ENCODE measurements at places on chromosomes 11 and 22.

GRCh38 chr11:76699451-76700091 lies 29.0 kb upstream of the LRRC32 start:
- DNase-seq, result no peak

GRCh38 chr11:74179234-74180052 lies 8.4 kb downstream of the PPME1 start:
- DNase-seq, result no peak

DNA sequence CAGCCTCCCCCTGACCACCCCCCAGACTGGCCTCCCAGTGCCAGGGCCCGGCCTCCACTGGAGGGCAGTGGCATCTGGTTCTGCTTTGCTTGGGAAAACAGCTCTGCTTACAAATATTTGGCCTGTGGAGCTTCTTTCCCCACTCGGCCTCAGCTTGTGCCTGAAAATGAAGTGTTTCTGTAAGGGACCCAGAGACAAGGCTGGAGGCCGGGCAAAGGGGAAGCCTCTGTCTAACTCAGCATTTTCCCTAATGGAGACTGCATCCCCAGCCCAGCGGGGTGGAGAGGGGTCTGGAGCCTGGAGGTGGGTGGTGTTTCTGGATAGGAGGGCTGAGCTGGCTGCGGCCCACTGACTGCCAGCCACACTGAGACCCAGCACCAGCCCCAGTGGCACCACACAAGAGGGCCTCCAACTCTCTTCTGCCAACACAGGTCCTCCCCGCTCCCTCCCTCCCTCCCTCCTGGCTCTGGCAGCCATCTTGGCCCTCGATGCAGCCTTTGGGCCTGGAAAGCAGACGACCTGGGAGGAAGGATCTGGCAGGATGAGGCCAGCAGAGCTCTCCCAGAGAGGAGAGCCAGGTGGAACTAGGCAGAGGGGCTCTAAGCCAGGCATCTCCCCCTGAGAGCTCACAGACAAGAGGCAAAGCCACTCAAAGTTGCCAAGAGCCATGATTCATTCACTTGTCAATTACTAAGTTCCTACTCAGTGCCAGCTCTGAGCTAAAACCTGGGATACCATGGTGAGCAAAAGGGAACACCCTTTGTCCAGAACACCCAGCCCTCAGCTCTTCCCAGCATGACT lies 77.1 kb upstream of the CD82 start:
- DNase-seq, result peak; percentile 14

GRCh38 chr11:944711-945470 lies 19.2 kb downstream of the AP2A2 start:
- no peak for DNase-seq

DNA sequence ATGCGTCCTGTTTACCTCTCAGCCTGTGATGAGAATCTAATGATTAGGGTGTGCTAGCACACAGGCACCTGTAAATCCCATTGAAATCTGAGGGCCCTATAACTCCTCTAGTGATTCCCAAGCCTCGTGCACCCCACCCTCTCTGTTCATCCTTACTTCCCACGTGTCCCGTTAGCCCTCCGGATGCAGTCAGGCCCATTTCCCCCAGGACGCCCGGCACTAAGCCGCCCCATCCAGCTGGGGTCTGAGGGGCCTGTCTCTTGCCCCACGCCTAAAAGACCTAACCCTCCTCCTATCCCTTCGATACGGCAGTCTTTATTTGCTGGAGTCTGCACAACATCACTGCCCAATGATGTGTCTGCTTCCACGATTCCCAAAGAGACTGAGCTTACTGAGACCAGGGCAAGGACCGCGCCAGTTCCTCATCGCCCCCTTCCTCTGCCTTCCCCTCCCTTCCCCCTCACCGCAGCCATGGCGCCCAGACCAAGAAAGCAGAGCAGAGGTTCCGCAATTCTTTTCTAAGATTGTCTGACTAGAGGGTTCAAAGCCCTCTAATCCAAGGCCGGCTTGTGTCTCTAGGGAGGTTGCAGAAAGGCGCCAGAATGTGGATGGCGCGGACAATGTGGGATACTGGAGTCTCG lies 1.1 kb upstream of the FADS2 start:
- no peak for DNase-seq

DNA sequence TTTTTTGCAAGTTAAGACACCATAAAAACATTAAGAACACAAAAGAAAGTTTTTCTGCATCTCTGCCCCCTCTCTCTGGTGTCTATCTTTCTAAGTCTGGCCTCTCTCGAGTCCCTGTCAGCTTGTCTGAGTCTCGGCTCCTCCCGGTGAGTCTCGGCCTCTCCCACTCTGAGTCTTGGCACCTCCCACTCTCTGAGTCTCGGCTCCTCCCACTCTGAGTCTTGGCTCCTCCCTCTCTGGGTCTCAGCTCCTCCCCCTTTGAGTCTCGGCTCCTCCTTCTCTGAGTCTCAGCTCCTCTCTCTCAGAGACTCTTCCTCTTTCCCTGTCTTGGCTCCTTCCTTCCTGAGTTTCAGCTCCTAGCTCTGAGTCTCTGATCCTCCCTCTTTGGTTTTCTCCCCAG lies 72.5 kb upstream of the AMPD3 start:
- no peak for DNase-seq

GRCh38 chr22:44311855-44312170 lies 938 bp downstream of the SHISAL1 start:
- no peak for DNase-seq

DNA sequence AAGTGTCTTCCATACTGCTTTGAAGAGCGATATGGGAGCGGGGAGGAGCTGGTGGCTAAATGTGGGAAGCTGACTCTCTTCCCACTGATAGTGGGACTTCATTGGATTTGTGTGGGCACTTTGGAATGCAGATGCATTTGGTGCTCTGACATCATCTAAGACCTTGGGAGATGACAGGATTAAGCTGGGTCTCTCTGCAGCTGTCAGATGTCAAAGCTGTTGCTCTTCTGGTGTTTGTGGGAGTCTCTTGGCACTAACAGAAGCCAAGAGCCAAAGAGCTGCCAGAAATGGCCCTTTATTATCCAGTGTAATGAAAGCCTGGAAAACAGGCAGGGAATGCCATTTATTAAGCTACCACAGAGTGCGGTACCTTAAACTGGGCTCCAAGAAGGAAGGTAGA lies 20.6 kb downstream of the GRAMD1B start:
- DNase-seq, result peak; percentile 78

GRCh38 chr22:26360169-26360885 lies 68.7 kb upstream of the ASPHD2 start:
- DNase-seq, result peak; percentile 92

DNA sequence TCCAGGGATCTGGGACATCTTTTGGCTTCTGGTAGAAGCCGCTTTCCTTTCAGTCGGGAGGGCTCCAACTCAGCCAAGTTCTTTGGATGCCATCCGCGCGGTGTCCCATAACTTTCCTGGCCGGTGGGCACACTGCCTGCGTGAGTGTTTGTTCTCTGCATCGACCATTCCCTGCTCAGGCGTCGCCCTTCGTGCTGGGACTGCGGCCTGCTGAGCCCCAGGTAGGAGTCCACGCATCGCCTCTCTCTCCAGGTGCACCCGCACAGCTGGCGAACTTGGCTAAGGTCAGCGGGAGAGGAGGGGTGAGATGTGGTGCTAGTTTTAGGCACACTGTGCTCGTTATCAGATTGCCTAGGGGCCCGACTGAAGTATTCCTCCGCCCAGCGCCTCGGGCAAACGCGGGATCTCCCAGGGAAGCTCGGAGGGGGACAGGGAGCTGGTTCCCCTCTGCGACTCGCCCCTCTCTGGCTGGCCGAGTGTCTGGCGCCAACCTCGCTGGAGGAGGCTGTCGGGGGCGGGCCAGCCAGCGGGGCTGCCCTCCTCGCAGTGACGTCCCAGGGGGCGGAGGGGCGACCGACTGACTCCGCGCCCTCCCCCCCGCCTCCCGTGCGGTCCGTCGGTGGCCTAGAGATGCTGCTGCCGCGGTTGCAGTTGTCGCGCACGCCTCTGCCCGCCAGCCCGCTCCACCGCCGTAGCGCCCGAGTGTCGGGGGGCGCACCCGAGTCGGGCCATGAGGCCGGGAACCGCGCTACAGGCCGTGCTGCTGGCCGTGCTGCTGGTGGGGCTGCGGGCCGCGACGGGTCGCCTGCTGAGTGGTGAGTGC lies at the start of gene LAYN:
Gene LAYN, plus strand, starts transcription at position 607 of the 823 bp plus-strand sequence. Its CDS starts 124 bp downstream, at position 731.
- DNase-seq, result no peak

GRCh38 chr11:121372671-121373429 lies 79.3 kb upstream of the SORL1 start:
- no peak for DNase-seq

GRCh38 chr11:77518471-77518870 lies 44.6 kb upstream of the PAK1 start:
- no peak for DNase-seq

DNA sequence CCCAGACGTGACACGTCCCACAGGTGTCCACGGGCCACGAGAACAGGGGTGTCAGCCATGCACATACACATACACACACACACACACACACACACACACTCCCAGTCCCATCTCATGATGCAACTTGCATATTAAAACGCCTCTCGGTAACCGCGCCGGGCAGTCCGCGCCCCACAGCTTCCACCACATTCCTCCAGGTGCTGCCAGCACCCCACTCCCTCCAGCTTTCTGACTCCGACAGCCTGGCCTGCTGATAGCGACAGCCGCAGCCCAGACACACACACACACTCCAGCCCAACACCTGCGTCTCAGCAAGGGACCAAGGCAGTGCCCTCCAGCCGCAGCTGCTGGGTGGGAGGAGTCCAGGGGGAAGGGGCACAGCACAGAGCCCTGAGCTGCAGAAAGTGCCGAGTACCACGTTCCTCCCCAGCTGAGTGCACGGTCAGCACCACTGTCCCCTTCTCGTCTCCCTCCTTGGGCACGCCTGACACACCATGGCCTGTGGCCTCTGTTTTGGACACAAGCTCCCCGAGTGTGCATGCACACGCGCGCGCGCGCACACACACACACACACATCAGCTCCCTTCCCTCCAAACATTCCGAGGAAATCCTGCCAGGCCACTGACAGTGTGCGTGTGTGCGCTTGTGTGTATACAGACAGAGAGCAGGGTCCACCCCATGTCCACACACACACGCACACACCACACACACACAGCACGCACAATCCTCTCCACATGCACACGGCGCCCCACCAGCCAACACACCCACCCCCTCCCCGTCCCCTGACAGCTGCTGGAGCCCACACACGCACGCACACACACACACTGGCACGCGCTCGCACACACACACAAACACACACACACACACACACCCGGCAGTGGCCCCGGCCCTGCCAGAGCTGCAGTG lies 1.2 kb downstream of the ELFN2 start:
- no peak for DNase-seq

DNA sequence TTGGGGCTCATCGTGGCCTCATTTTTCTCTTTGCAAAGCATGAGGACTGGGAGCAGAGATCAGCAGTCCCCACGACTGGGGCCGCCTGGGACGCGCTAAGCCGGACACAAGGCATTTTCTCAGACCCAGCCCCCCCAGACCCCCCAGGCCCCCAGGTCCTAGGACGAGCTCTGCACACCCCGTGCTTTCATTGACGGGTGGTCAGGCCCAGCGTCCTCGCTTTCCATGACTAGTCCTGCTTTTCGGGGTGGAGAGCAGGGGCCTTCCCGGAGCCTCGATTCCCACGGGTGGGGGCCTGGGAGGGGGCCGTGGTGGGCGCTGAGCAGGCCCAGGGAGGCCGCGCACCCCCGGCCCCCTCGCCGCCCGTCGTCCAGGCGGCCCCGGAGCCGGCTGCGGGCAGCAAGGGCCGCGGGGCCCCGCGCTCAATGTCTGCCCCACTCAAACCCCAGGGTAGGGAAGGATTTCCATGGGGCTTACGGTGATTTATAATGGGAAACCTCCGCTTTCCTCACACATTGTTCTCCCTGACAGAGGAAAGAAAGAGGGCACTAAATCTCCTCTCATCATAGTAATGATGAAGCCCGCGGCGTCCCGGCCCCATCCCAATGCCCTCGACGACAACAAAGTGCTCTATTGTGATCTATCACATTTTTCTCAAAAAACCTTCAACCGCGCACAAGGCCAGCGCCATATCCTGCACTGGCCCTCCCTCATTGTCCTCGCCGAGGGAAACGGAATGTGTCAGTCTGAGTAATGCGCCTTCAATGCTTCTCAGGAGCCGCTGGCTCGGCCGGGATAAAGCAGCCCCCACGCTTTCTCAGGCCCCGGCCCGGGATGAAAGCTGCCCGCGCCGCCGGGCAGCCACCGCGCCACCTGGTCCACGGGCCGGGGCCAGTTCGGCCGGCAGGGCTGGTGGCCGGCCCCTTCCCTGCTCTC lies 10.4 kb upstream of the LINC01488 start:
- peak; percentile 36 for DNase-seq

- no peak for DNase-seq
Measured at GRCh38 chr11:17263769-17264168, 12.8 kb upstream of the NUCB2 start.

DNA sequence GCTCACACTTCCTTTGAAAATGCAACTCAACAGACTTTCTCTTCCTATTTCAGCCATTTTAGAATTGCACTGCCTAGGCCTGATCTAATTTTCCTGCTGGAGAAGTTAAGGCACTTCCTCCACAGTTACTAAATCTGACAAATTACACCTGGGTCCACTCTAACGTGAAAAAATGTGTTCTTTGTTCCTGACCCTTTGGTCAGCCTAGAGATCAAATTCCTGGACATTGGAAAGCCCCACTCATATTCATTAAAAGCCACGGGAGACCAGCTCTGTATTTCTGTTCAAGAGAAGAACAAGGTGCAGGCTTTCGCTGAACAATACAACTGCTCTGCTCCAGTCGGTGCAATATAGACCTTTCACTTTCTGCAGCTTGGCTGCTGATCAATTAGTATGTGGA lies 96.6 kb downstream of the MPPED2 start:
- peak; percentile 37 for DNase-seq

DNA sequence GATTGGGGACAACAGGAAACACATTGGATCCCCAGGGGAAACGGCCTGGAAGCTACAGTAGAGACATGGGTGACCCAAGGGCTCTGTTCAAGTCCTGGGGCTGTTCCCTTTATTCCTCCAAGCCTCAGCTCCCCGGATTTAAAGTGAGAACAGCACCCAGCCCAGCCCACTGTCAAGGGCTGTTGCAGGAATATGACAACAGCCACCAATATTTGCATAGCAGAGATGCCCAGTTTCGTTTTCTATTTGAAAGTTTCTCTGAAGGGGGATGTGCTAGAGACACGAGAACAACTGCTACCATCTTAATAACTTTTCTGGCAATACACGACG lies 81.1 kb upstream of the WNT7B start:
- DNase-seq, result no peak

DNA sequence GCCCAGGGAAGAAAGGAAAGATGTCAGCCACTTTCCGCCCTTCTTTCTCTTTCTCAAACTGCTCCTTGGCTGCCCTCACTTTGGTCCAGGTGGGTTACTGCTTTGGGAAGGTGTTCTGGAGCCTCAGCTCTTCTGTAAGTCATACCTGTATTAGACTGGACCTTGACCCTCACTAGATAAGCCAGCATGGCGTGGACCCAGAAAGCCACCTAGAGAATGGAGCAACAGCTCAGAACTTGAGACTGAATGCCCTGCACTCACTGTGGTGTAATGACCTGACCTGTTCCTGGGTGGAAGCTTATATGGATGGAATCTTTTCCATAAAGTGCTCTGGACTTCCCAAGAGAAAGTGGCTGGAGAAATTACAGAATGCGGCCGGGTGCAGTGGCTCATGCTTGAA lies 15.6 kb downstream of the ACP2 start:
- no peak for DNase-seq

GRCh38 chr11:132576706-132577105 lies 955.6 kb downstream of the OPCML start:
- DNase-seq, result no peak

- no peak for DNase-seq
Measured at GRCh38 chr22:40571887-40572286, 64.6 kb downstream of the MRTFA start.

Data from spinal cord (tissue), 10 donors.